ENCODE measurements at places on chromosomes 2 and 18.

GRCh38 chr2:4358837-4359236, 655.5 kb downstream of the DCDC2C start:
- no peaks in the 10 kb centered on the region for H3K36me3 ChIP-seq
- no peak overlapping the region for H3K4me3 ChIP-seq
- no peak overlapping the region for H3K27ac ChIP-seq
- no peaks in the 10 kb centered on the region for H3K27me3 ChIP-seq
- DNase-seq: no peak
- peaks cover 15% of the 10 kb centered on the region for H3K4me1 ChIP-seq

- H3K4me3 ChIP-seq: no peak overlapping the region
- no peak overlapping the region for H3K27ac ChIP-seq
- peaks cover 6% of the 10 kb centered on the region for H3K36me3 ChIP-seq
- no peaks in the 10 kb centered on the region for H3K27me3 ChIP-seq
These were observed 67.5 kb upstream of the ATG16L1 start for GRCh38 chr2:233183869-233184418.

DNA sequence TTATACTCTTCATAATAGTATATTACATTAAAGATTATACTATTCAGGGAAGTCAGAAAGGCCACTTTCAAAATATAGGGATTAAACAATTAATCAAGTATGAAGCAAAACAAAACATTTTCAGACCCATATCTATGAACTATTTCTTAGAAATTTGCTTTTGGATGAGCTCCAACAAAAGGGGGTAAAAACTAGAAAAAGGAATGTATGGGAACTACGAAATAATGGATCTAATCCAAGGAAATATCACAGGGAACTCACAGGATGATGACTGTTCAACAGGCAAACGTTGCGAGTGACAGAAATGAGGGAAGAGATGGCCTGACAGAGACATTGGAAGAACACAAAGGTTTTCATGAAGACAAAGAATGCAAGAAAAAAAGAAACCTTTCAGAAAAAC, 27.9 kb downstream of the G6PC2 start:
- peak overlapping the region; percentile 18 for H3K27ac ChIP-seq
- no peaks in the 10 kb centered on the region for H3K36me3 ChIP-seq
- no peaks in the 10 kb centered on the region for H3K27me3 ChIP-seq

GRCh38 chr18:27014841-27015240, 149.3 kb upstream of the AQP4 start:
- H3K36me3 ChIP-seq: no peaks in the 10 kb centered on the region
- H3K27ac ChIP-seq: no peak overlapping the region
- DNase-seq: no peak
- H3K4me1 ChIP-seq: no peaks in the 10 kb centered on the region

- H3K27me3 ChIP-seq: no peaks in the 10 kb centered on the region
- no peak overlapping the region for H3K4me3 ChIP-seq
- H3K27ac ChIP-seq: no peak overlapping the region
- peaks cover 6% of the 10 kb centered on the region for H3K36me3 ChIP-seq
These were observed 80.6 kb downstream of the PIGN start for GRCh38 chr18:62106271-62106670.

DNA sequence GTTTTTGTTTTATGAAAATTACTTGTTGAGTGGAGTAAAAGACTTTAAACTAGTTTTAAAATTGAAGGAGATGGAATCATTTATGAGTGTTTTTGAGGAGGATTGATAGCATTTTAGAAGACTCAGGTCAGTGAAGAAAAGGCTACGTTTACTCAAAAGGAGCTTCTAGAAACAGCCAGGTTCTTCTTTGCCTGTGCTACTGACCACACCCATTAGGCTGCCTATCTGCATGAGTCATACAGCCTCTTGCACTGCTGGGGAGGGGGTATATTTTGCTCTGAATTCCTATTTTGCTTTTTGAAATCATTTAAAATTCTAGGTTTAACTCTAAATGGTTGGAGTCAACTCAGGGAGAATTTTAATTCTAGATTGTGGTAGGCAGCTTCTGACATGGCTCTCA, 22.3 kb downstream of the EFEMP1 start:
- peaks cover 14% of the 10 kb centered on the region for H3K36me3 ChIP-seq
- no peaks in the 10 kb centered on the region for H3K27me3 ChIP-seq
- peaks cover 40% of the 10 kb centered on the region for H3K4me1 ChIP-seq
- no peak overlapping the region for H3K27ac ChIP-seq
